Activated T-cell treated with anti-CD3 and anti-CD28 coated beads for 4 hours (primary cell): ENCODE measurements at places on chromosomes 12 and 14.

DNA sequence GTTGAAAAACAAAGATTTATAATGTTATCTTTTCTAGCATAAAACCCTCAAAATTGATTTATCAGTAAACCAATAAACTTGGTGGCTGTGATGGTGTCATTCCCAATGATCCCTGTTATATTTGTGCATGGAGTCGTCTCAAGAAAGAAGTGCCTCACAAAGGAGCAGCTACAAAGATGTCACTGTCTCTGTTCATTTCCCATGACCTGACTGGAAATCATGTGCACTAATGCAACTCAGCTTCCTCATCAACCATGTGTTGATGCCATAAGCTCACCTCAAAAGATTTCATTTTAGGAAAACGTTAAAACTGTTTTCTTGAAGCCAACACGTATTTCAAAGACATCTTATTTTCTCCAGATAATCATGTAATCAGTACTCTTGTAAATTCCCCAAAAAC lies 28.8 kb downstream of the CLEC1A start:
- no peak for DNase-seq

DNA sequence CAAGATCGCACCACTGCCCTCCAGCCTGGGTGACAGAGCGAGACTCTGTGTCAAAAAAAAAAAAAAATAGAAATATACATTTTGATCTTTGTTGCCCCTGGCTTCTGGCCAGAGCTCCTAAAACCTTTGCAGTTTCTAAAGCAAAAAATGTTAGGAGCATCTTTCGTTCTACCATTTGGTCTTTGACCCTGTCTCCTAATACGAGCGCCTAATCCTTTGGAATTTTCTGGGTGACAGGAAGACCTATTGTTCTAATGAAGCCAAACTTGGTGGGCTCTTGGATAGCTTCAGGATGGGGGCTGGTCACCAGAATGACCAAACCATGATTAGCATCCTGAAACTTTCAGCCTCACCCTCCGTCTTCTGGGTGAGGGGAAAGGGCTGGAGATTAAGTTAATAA lies 32.3 kb upstream of the CLIP1 start:
- no peak for DNase-seq

DNA sequence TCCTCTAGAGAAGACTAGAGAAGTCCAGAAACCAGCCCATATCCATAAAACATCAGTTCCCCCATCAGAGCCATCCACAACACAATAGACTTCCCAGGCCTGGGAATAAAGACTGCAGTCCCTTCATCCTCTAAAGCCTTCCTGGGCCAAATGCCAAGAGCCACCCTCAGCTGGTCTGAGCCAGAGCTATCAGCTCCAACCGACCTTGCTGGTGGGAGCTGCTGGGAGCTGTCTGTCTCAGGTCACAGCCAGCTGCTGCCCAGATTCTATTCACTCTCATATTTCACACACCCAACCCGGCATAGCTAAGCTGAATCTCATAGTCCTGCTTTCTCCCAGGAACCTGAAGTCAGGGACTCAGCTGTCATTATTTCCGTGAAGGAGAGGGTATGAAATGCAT lies 10.9 kb upstream of the TFCP2 start:
- DNase-seq, result no peak

- no peak for DNase-seq
Observed at GRCh38 chr12:93664573-93665138, 12.5 kb upstream of the CRADD start.

DNA sequence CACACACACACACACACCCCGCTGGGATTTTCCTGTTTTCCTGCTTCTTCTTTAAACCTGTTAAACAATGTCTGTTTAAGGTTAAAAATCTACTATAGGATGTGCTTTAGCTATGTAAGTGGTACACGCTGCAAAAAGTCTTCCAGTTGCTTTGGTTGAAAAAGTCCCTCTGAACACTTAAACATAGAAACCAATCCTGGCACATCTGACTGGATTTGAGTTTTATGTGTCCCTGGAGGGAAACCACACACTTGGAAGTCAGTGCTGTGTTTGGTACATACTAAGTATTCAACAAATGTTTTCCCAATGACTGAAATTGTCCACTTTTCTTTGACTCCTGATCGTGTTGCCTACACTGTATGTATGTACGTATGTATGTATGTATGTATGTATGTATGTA lies 22.0 kb downstream of the CFL2 start:
- no peak for DNase-seq

DNA sequence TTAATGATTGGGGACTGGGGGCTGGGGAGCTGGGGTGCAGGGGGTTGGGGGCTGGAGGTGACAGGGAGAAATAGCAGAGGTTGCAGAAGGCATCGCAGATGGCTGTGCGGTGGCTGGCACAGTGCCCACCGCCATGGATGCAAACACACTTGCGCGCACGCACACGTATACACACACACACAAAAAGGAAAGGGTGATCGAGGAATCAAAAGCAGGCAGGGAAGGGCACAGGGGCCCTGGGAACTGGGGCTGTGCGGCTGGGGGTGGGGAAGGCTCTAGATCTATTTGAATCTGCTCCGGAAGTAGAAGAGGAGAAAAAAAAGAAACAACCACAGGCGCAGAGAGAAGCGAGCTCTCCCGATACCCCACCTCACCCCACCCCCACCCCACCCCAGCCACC lies 39.4 kb downstream of the ZFHX2 start:
- no peak for DNase-seq

DNA sequence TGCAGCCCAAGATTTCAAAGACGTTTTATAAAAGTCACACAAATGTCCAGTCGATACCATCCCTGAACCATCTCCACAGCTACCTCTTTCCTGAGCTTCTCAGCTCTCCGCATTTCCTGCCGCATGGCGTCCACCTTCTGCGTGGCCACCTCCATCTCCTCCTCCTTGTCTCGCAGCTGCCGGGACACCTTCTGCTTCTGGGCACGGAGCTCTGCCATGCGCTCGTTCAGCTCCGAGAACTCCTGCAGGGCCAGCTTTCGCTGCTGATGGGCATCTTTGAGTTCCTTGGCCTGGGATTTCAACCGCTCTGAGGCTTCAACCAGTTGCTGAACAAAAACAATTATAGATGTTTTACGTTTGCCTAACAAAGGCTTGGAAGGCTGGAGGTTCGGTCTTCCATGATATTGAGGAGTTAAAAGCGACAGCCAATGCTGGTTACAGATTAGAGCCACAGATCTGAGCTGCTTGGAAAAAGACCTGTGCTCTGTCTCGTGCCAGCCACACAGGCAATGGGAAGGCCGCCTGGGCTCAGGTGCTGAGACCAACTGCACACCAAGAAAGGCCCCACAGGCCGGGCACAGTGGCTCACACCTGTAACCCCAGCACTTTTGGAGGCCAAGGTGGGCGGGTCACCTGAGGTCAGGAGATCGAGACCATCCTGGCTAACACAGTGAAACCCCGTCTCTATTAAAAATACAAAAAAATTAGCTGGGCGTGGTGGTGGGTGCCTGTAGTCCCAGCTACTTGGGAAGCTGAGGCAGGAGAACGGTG lies 49.6 kb downstream of the AMN start:
- no peak for DNase-seq

- no peak for DNase-seq
Observed at GRCh38 chr14:51959928-51960327, 29.4 kb upstream of the RTRAF start.

GRCh38 chr14:35988972-35989690 lies 163.0 kb downstream of the BRMS1L start:
- DNase-seq, result no peak

GRCh38 chr12:100666588-100666987 lies 93.1 kb downstream of the GAS2L3 start:
- no peak for DNase-seq
